SK-MEL-5 (cell line): ENCODE measurements at places on chromosomes 2 and 18. TPM values are rescaled to one million over a fixed set of nuclear protein-coding genes. Genes with fewer than 3 reads are reported as not detected.
A peak's percentile ranks its signal among the peaks of the same experiment; 100 is the strongest.

Gene FOXI3
- 0.64 and 0.66 TPM in 2 replicates for total RNA-seq

Gene KCTD18
- 13.5 and 16.2 TPM in 2 replicates for total RNA-seq

- DNase-seq = no peak
Measured at GRCh38 chr18:48124857-48125626, 194.6 kb upstream of the SMAD2 start.

Gene XDH
- total RNA-seq = 0.05 TPM in 1 of 2 replicates, not detected in the other

- DNase-seq = peak; percentile 45
Measured at GRCh38 chr2:43791035-43791765, 17.4 kb downstream of the DYNC2LI1 start.

DNA sequence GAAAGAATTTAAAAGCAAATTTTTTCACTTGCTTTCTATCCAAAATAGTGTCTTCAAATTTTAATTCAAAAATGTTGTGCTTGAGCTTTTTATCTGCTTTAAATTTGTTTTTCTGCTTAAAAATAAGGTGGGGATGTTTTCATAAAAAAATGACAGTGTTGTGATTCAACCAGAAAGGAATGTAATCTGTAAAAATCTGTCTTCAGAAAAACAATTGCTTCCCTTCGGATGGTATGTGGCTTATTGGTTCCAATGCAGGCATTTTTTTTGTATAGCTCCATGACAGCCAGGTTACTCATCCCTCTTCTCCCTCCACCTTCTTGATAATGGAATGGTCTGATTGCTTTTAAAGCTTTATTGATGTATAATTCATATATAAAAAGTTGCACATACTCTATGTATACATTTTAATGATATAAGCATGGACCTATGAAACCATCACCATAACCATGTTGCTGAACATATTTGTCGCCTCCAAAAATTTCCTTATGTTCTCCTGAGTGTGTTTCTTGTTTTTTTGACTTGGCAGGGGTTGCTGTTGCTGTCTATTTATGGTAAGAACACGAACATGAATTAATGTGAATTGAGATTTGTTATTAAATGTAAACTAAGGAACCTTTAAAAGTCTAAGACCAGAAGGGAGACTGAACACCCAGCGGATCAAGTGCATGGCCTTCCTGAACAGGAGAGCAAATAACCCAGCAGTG, 363.7 kb upstream of the SPHKAP start:
- no peak for DNase-seq

DNA sequence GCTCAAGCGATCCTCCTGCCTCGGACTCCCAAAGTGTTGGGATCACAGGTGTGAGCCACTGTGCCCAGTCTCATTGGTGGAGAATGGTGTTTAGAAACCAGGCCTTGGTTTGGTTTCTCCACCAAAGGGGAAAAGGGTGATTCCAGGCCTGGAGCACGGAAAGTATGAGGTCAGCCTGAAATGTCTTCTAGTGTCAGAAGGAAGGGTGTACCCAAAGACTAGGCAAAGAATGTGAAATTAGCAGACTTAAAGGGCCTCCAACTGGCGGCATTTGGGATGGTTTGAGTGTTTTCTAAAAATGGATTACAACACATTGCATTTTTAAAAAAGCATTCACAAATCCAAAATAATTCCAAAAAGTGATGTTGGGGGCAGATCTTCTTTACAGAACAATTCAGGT, 139.6 kb downstream of the SH3BP4 start:
- no peak for DNase-seq
